Effector CD4-positive, alpha-beta T cell (primary cell): ENCODE measurements at places on chromosomes 2 and 18.
A peak's percentile ranks its signal among the peaks of the same experiment; 100 is the strongest.

DNA sequence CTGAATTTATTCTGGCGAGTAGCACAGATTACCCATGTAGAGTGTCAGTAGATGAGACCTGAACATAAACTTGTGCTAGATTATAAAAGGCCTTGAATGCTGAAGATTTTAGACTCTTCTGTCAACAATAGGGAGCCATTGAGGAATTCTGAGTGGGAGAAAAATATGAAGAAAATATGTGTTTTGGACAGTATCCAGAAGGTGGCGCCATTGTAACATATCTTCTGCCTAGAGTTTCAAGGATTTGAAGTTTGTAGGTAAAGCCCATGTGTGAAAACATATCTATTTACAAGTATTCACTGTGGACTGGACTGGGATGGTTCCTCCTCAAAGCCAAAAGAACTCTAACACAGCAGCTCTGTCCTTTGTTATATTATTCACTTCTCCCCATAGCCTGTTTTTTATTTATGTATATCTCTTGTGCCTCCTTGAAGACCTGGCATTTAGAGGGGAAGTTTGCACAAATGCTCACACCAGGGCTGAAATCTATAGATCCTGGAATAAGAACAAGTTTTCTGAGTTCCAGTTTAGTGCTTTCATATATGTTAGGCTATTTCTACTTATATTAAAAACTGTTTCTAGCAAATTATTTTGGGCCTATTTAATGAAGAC is 124.9 kb downstream of the RDH14 start:
- DNase-seq, result no peak

DNA sequence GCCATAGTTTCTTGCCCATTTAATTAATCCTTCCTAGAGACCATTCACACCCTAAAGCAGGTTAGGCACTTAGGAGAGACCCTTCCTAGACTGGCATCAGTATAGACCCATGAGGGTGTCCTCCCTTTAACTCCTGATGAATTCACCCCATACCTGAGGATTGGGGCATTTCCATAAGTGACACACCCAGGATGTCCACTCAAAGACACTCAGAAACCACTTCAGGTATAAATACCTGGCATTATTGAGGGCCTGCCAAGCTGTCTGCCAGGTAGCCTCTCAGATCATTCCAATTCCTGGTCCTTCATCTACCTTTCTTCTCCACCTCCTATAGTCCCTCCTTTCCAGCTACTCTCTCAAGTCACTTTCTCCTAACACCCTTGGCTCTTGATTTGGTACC is 57.5 kb upstream of the SLC14A2 start:
- no peak for DNase-seq

- DNase-seq, result no peak
These were observed 237.5 kb downstream of the DSEL start for GRCh38 chr18:67278984-67279383.

GRCh38 chr18:30971338-30971956 is 71.1 kb downstream of the DSC3 start:
- DNase-seq, result no peak

GRCh38 chr2:227007148-227007547 is 156.9 kb downstream of the COL4A4 start:
- DNase-seq, result no peak

- no peak for DNase-seq
These were observed 583 bp downstream of the CERS6 start for GRCh38 chr2:168456521-168457189.

- DNase-seq, result no peak
These were observed 3.6 kb upstream of the SH2D6 start for GRCh38 chr2:85414761-85415553.

GRCh38 chr2:207812058-207812725 is 42.5 kb upstream of the FZD5 start:
- DNase-seq, result no peak

DNA sequence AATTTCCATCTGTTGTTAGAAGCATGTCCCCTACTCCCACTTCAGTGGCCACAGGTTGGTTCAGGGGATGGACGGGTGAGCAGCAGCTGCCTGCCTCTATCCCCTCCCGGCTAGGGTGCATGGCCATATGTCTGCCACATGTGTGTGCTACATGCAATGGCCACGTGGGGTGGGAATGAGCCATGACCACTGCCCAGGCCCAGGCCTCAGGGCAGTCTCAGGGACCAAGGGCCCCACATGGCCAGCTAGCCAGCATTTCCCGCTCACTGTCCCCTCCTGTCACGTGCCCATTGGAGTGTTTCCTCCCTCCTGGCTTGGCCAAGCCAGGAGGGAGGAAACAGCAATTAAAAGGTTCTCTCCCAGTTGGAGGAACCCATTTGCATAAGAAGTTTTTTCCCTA is 117.1 kb downstream of the KCNS3 start:
- DNase-seq, result no peak

GRCh38 chr18:30970196-30970816 is 72.2 kb downstream of the DSC3 start:
- DNase-seq, result no peak

GRCh38 chr2:60515721-60516226 is 37.7 kb downstream of the BCL11A start:
- no peak for DNase-seq

DNA sequence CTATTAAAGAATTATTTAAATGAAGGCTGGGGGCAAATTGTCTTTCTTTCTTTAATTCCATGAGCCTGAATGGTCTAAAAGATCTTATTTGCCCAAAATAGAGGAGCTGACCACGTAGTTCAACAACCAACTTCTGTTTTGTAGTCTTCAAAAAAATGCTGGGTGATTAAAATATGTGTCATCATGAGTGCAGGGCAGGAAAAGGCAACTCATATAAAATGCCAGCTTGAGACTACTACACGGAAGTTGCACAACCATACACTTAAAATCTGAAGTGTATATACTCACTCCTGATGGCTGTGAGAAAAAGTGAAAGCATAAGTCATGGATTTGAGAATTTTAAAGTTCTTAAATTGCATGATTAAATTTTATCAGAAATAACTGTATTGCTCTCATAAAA is 210.9 kb downstream of the DYM start:
- no peak for DNase-seq

GRCh38 chr2:13921245-13921644 is 711.3 kb upstream of the LRATD1 start:
- no peak for DNase-seq

GRCh38 chr18:55243255-55243654 is 284.0 kb upstream of the CCDC68 start:
- DNase-seq, result no peak

DNA sequence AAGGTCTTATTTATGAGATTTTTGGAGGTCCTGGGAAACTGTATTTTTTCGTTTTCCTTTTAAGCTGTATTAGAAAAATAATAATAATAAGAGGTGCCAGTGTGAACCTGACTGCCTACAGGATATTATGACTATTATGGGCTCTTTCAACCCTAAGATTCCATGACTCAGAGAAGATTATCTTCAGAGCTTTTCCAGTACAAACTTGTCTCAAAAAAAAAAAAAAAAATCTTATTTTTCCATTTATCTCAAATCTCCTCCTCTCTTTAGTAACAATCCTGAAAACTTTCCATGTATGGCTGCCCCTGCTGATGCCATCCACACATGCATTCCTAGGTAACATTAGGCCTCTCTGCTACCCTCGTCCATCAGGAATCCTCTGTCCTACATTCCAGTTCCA is 36.7 kb upstream of the RPE start:
- no peak for DNase-seq

DNA sequence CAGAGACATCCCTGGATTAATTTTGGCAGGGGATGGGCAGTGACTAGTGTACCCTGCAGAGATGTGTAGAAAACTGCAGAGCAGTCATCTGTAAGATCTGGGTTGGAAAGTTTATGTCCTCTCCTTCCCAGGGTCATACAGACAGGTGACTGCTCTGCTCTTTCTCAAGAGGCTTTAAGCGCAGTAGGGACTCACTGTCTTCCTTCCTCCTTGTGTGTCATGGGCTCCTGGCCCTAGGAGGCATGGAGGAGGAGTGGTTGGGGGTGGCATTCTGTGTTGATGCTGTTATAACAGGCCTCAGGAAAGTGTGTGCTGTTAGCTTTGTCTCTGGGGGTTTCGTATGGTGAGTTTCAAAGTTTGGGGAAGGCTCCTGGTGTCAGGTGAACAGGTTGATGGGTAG is 130.5 kb upstream of the MGAT5 start:
- DNase-seq, result no peak

DNA sequence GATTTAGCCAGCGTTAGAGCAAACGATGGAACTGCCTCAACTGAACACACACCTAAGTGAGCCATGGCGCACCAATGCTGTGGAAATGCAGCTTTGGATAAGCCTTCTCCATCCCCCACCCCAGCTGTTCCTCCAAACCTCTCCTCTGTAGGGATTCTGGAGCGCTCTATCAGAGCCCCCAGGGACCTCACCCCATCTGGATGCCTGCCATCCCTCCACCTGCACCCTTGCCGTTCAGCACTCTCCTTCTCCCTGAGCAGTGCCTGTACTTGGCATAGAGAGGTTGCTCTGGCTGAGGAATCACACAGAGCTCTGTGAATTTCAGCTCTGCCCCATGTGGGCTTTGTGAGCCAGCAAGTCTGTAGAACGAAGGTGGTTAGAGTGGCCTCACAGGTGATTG is 42.8 kb upstream of the INHBB start:
- DNase-seq, result no peak

DNA sequence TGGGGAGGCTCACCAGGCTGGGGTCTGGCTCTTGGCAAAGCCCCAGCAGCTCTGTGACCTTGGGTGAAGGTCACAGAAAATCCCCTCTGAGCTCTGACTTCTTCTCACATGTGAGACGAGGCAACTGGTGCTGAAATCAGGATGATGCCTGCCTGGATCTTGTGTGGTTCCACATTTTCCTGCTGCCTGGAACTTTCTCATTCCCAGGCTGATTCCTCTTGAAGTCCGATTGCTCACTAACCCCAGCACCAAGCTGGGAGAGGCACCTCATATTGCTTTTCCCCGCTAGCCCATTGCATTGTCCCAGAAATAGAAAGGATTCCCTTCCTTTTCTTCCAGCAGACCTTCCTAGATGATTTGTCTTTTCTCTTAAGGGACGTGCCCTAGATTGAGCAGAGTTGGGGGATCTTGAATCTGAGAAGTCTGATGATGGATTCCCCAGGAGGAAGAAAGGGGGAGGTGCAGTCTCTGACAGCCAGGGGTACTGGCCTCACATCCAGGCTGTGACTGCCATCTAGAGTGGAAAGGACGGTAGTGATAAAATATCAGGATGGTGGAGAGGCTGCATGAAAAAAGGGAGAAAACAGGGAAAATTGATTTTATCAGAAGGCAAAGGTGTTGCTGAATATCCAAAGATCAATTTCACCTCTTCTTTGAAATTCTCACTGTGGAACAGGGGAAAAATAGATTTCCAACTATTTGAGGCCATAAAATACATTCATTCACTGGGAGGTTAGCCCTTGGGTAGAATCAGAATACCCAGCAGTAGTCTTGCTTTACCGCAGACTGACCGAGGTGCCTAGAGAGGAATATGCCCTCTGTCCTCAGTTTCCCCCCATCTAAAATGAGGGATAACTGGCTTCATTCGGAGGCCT is 96.3 kb downstream of the FAM210A start:
- DNase-seq, result peak; percentile 26

DNA sequence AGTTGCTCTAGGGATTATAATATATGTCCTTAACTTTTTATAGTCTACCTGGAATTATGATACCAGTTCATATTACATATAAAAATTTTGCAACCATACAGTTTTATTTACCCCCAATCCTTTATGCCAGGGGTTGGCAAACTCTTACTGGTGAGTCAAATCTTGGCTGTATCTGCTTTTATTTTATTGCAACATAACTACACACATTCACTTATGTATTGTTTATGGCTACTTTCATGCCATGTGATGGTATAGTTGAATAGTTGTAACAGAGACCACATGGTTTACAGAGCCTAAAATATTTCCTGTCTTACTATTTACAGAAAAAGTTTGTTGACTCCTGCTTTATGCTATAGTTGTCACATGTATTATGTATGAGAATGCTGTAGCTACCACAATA is 25.8 kb upstream of the DLX2 start:
- DNase-seq, result no peak

GRCh38 chr18:58375051-58375450 is 253.8 kb downstream of the ALPK2 start:
- DNase-seq, result no peak

DNA sequence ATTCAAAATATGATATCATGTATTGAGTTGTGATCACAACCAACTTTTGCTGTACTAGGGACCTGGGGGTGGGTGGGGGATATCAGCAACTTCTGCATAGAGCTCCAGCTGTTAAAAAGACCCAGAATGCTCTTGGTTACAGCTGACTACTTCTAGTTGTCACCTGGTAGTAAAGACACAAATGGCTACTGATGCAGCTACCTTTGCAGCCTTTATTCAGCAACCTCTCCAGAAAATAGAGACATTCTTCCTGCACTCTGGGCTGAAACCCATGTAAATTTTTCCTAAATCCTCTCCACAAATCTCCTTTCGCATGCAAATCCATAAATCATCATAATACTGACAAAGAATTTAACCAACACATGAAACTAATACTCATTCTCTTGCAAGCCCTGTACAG is 238.3 kb downstream of the TCF4 start:
- no peak for DNase-seq

- DNase-seq, result no peak
These were observed 246.1 kb upstream of the ST6GAL2 start for GRCh38 chr2:107132070-107132469.

DNA sequence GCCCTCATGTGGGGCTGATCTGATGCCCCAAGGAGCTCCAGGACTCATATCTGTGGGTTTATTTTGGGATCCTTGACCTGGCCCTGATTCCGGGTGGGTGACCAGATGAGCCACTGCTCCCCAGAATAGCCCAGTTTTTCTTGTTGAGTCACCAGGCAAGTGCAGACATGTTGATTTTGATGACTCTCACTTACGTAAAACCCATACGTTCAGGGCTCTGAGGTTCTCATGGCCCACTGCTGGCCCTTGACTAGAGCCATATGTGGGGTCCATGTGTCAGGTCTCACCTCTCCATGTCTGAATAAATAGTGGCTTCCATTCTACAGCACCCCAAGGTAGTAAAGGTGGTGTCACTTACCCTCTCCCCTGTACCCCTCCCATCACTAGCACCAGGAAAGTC is 41.9 kb downstream of the CDC42EP3 start:
- DNase-seq, result no peak
